Myocyte (in vitro differentiated cells): ENCODE measurements at places on chromosomes 2 and 18.

DNA sequence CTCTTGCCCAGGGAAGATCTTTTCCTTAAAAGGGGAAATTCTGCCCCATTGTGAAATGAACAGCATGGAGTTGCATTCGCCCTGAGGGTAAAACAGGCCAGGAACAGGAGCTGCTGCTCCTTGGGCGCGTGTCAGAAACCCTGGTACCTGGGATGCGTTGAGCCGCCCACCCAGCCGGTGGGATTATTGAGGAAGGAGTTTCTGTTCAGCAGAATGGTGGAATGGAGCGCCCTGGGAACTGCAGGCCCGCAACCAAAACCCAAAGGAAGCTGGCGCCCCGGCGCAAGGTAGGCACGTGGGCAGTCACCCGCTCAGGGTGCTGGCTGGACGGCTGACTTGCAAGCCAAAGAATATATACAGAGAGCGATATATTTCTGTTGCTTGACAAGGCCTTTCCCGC, 73.5 kb downstream of the MTCL1 start:
- no peak for DNase-seq

DNA sequence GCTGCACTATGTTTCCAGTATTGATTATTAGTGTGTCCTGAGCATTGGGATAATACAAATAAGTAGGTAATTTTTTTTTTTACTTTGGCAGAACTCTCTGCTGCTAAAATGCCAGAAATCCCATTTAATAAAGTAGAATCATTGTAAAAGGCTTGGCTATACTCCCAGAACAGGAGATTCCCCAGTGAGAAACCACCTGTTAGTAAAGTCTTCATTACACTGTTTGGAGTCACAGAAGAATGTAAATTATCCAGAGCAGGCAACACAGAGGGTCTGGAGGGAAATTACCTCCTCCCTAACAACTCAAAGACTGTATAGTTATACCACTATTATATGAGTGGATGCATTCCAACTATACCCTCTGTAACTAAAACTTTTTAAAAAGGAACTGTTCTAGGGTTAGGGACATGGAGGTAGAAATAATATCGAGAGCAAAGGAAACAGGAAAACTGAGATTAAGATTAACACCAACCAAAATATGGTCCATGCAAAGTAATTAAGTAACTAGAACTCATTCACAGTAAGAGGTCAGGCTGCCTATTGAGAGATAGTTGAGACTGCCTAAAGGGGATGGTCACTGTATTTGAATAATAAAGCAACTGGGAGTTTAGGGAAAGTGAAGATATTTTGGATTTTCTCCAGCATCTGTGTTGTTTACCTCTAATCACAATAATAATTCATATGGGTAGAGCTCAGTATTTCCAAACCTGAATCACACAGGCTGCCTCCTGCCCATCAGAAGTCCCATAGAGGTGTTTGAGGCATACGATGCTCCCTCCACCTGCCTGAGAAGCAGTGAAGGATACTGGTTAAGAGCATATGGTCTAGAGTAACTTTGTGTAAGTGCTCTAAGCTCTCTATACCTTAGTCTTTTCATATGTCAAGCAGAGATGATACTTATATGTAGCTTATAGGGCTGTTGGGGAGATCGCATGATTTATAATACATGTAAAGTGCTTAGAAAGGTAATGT, 34.4 kb downstream of the MAP2 start:
- DNase-seq, result peak; percentile 52

GRCh38 chr2:105514576-105514975, 115.7 kb upstream of the FHL2 start:
- DNase-seq, result peak; percentile 40

DNA sequence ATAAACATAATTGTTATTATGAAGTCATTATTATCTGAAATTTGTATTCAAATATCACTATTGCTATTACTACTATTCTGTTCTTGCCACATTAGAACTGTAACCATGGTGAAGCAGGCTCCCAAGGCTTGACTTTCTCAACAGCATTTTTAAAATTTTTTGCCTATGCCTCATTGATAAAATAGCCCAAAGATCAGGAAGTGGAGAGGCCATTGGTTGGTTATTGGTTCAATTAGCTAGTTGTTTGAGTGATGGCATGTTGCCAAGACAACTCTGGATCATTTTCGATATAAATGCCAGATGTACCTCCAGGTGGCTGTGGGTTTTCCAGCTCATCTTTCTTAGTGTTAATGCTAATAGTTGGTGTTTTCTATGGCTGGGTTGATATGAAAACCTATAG, 513.5 kb downstream of the TRIB2 start:
- DNase-seq, result no peak

DNA sequence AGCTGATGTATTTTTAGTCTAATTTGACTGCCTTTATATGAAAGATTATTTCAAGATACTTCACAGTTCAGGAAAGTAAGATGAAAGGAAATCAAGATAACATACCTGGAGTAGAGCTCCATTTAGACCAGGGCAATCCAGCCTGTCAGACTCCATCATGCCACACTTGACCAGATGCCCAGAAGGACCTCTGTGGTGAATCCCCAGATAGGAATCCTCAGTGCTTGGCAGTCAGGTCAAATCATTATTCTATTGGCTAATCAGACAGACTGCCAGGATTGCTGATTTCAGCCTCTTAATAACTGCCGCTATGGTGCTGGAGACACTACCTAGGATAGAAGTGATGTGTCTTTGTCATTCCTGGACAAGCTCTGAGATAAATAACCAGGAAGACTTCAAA, 404.2 kb downstream of the STK39 start:
- no peak for DNase-seq

DNA sequence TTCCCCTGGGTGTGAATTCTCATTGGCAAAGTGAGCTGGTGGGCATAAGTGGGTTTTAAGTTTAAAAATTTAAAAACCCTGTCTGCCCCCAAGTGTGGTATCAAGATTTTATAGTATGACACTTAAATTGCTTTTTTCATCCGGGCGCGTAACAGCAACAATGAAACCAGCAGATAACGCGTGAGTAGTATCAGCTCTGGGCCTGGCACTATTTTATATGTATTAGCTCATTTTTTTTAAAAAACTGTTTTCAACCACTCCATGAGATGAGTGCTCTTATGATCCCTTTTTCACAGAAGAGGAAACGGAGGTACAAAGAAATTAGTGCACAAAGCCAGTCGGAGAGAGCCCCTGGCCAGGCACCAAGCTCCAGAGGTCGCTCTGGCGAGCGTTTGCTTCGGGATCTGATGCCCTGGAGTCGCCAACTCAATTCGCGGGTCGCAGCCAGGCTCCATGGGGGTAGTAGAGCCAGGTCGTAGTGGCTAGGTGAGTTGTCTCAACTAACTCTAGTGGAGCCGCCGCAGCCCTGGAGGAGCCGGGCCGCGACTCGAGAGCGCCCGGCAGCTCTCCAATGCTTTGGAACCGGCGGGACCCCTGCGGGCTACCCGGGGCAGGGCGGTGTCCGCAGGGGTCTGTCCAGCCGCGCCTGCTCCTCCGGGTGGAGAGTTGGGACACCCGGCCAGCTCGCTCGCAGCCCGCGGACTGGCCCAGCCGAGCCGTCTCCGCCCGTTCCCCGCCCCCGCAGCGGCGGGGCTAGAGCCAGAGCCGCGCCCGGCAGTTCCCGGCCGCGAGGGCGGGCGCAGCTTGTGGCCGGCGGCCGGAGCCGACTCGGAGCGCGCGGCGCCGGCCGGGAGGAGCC, at the start of gene IL1R1:
TSS of gene IL1R1 (plus strand) at position 777 of the 859 bp plus-strand sequence. CDS start 14,979 bp downstream, outside the sequence.
- peak; percentile 83 for DNase-seq

GRCh38 chr2:111052621-111053020, 68.1 kb upstream of the BCL2L11 start:
- no peak for DNase-seq

DNA sequence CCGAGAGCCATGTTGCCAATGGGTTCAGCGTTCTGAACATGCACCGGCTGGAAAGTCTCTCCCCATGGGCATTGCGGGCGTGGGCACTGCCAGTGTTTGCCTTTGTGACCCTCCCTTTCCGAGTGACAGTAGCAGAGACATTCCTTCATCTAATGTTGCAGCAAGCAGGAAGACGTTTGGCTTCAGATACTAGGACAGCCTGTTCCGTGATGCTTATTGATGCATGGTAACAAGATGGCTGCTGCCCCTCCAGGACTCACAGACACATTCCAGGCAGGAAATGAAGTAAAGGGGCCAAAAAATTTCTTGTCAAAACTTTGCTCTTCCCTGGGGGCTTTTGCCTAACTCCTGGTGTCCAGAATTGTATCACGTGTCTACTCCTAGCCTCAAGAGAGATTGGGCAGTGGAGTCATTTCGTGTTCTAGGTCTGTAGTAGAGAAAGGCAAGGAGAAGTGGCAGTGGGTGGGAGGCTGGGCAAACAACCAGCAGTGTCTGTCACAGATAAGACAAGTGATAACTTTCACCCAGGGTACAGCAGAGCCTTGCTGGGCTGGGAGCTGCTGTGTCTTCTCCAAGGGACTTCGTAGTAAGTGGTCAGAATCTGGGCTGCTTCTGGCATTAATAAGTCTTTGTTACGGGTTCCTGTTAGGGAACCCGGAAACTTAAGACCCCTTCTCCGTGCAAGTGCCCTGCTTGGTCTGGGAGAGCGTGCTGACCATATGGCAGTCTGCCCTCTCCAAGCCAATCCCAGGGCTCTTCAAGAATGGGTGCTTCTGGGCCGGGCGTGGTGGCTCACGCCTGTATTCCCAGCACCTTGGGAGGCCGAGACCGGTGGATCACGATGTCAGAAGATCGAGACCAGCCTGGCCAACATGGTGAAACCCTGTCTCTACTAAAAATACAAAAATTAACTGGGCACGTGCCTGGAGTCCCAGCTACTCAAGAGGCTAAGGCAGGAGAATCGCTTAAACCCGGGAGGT, 93.5 kb downstream of the TFCP2L1 start:
- DNase-seq, result no peak

- DNase-seq, result no peak
These were observed 183.4 kb downstream of the PRKCE start for GRCh38 chr2:45834858-45835257.

- peak; percentile 53 for DNase-seq
These were observed 141.1 kb downstream of the ANTXR1 start for GRCh38 chr2:69154106-69154505.

DNA sequence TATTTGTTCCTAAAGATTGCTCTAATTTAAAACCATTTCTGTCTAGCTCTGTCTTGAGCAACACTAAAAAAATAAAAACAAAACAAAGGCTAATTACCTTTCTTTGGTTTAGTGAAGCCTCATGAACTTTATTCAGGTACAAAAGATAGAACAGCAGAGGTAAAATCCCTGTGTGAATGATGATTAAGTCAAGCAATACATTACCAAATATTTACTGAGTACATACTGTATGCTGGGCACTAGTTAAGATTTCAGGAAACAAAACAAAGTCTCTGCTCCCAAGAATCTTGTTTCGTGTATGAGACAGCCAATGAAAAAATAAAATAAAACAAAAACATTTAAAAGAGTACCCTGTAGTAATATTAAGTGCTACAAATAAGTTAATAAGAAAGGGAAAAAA, 257.5 kb downstream of the RND3 start:
- no peak for DNase-seq

DNA sequence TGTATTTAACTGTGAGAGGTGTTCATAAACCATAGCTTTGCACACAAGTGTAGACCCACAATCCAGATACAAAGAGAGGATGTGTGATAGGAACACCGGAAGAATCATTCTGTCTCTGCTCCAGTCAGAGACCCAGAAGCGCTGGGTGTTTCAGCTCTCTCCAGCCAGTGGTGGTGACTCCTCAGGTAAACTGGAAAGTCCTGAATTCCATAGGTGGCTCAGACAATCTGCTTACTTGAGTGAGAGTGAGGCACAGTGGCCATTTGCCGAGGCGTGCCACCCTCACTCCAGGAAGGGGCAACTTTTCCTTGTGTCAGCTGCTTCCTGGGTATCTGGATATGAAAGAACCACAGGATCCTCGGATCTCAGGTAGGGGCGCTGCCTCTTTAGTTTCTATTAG, 171.5 kb downstream of the KCNS3 start:
- DNase-seq, result no peak

- no peak for DNase-seq
These were observed 317.8 kb downstream of the MBD2 start for GRCh38 chr18:53906681-53907080.

DNA sequence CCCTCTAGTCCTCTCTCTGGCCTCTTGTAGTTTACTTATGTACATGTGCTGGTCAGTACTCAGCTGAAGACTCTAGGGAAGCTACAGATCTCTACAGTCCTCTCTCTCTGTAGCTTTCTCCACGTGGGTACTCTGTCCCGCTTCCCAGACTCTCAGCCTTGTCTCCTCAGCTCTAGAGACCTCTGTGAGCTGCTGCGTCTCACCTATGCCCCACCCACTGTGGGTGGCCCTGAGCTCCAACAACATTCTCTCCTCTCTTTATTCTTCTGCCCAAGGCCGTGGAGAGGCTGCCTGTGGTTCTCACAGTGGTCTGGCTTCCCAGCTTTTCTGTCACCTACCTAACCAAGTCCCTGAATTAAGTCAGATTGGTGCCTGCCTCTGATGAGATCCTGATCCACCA, 33.4 kb downstream of the MFSD6 start:
- DNase-seq, result no peak

- DNase-seq, result no peak
These were observed 735.7 kb upstream of the SLC8A1 start for GRCh38 chr2:41187376-41188122.

- no peak for DNase-seq
These were observed 32.2 kb downstream of the ZBTB7C start for GRCh38 chr18:48376934-48377333.

DNA sequence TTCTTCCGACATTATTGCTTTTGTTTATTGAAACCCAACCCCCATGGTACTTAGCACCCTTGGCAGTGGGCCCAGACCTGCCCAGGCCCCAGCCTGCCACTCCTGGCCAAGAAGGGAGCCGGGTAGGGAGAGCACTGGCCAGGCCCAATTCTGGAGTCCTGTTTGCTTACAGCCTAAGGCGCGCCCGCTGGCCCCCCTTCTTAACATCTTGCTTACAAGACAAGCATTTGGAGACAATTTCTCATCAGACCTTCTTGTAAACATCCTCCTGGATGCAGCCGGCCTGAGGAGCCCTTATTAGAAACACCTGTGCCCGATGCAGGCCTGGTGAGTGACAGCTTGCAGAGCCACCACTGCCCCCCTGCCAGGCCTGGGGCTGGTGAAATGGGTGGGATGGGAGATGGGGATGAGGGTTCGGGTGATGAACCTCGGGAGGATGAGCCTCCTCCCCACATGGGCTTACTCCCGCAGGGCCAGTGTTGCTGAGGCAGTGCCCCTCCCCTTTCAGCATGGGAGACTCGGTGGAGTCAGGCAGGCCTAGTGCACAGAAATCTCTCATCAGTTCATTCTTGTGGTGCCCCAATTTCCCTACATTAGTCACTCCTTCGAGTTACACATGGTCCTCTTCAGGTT, 217.5 kb downstream of the CYP26B1 start:
- no peak for DNase-seq
